ENCODE measurements at places on chromosomes 7 and 10. TPM values are rescaled to one million over a fixed set of nuclear protein-coding genes. Genes with fewer than 3 reads are reported as not detected.

- DNase-seq = peak; percentile 66
Measured at GRCh38 chr10:94043431-94043990, 49.8 kb downstream of the PLCE1 start.

DNA sequence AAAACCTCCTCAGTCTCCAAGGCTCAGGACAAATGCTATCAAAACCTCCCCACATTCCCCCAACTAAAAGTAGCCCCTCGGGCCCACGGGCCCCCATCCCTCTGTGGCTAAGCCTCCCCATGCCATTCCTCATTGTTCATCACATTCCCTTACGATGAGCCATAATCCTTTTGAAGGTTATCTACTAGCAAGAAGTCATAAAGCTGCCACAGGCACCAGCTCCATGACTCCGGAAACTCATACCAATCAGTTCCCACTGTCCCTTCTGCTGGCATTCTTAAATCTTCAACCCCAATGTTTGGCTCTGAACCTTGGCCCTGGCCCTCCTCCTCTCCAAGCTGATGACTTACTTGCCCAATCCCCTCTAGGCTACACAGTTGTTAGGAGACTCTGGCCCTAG is 19.4 kb upstream of the TM9SF3 start:
- DNase-seq = peak; percentile 83

DNA sequence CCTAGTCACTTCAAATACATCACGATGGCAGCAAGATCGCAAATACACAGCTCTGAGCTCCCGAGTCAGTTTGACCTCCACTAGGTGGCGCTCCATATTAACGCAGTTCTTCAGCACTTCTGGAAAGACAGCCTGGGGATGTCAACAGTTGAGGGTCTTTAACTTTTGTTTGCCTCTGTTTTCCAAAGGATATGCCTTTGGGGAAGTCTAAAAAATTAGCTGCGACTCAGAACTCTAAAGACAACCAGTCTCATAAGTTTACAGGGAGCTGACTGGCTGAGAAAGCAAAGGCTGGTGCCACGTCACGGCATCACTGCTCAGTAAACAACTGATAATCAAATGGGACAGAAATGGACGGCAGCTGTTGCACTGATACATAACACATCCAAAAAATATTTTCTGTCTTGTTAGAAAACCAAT is 458.8 kb downstream of the SORCS1 start:
- peak; percentile 2 for DNase-seq

DNA sequence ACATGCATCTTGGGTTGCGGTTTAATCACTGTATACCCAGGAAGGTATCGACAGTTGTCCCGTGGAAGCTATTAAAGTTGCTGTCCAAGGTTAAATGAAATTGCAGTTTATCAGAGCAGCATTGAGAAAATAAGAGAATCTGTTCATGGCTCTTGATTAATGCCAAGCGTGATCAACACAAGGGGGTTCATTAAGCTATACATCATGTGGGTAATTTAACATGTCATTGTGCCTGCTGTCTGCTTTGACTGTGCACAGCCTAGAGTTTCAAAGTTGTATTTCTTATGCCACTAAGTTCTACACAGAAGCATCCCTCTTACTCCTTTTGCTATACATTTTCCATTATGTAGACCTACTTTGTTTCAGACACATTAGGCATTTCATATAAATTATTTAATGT is 74.8 kb upstream of the SP8 start:
- no peak for DNase-seq

- no peak for DNase-seq
Measured at GRCh38 chr10:73021050-73021449, 66.4 kb upstream of the PLA2G12B start.

- DNase-seq = no peak
Measured at GRCh38 chr10:63412304-63412703, 53.5 kb downstream of the JMJD1C start.

DNA sequence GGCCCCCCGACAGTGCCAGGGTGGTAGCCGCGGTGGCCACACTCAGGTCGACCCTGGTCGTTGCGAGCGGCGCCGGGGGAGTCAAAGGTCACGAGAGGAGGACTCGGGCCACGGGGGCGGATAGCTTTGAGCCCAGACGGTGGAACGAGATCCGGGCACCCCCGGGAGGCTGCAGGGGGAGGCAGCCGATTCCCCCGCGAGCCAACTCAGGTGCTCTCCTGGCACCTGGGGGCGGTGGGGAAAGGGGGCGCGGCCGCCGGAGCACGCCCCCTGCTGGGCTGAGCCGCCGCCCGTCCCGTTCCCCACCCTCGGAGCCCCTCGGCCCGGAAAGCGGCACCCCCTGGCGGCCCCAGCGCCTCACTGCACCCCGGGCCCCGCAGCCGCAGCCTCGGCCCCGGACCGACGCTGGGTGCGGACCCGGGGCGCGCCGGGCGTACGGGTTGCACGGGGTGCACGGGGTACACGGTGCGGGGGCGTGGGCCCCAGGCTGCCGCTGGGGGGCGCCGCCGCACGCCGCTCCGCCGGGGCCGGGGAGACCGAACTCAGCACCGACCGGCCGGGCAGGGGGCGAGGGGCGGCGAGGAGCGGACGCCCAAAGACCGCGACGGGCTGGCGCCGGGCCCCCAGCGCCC is 521 bp upstream of the NYAP1 start:
- DNase-seq = peak; percentile 45

DNA sequence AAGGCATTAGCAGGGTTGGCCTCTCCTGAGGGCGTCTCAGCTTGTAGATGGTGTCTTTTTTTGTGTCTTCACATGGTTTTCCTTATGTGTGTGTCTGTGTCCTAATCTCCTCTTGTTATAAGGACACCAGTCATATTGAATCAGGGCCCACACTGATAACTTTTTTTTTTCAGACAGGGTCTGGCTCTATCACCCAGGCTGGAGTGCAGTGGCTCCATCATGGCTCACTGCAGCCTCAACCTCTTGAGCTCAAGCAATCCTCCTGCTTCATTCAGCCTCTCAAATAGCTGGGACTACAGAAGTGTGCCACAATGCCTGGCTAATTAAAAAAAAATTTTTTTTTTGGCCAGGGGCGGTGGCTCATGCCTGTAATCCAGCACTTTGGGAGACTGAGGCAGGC is 41.3 kb upstream of the KMT2C start:
- DNase-seq = no peak

DNA sequence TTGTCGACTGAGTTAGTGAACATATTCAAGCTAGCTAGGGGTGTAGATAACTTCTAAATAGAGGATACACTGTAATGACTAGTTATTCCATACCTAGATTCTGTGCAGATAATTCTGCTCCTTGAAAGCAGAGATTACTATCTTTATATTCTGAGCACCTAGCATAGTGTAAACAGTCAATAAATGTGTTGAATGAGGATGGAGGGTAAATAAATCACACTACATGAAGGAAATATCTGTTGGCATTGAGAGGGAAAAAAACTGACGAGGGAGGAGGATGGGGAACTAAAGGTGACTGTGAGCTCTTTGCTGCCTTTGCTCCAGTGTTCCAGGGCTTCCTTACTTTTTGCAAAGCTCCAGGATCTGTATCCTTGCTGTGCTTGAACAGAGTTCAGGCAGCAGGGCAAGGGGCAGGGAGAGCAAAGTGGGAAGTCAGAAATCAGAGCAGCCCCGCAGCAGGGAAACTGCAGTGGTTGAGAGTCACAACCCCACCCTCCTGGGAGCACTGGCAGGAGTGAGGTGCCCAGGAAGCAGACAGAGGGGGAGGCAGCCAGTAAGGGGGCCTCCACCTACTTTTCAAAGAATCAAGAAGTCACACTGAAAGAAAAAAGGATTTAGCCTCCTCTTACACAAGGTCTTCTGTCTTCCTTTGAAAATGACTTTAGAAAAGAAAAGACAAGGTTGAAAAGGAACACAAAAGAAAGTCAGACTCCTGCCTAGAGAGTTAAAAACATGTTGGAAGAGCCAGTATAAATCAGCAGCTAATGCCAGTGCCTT is 71.8 kb upstream of the LRRN3 start:
- no peak for DNase-seq

DNA sequence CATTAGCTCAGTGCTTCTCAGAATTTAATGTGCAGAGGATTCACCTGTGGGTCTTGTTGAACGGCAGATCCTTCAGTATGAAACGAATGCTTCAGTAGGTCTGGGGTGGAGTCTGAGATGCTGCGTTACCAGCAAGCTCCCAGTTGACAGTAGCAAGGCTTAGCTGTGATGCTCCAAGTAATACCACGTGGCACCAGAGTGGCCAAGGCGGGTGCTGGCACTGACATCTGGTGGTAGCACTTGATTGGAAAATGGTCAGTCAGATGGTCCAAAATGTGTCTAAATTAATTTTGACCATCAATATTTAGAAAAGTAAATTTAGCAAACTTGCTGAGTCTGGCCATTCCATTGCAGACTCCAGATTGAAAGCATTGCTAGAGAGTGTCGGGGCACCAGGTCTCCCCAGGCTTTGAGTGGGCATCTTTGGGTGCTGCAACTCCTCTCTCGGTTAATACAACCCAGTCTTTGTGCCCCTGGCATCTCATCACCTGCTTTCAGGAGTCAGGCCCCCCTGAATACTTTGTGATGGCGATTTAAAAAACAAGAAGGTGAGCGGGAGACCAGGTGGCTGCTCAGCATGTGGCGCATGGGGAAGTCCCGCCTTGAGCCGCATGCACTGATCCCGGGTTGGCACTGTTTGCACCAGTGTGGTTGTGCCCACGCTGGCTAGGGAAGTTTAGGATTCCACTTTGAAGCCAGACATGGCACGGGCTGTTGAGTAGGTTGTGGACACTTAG is 130.1 kb downstream of the NT5C2 start:
- DNase-seq = no peak

The TMEM140 gene
- total RNA-seq = 5.0 TPM

The SORCS1 gene
- total RNA-seq = not detected

The MKI67 gene
- 54.4 TPM for total RNA-seq

The GALNT17 gene
- not detected for total RNA-seq

All from LHCN-M2 (cell line).